EH (cell line): ENCODE measurements at places on chromosomes 7 and 10.

- DNase-seq: no peak
These were observed 82.9 kb upstream of the NAMPT start for GRCh38 chr7:106367664-106368063.

- no peak for DNase-seq
These were observed 33.0 kb downstream of the HK1 start for GRCh38 chr10:69311309-69311708.

DNA sequence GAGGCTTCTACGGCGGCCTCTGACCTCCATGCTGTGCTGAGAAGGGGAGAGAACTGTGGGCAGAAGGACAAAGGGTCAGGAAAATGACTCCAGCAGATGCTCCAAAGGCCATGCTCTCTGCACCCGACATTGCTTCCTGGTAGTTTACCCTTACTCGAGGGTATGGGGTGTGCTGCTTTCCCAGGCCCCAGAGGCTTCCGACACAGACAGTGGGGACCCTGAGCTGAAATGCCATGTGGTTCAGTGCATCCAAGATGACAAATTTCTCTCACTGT, 130.9 kb downstream of the PTPN20 start:
- no peak for DNase-seq

GRCh38 chr7:80107278-80107677, 27.4 kb upstream of the GNAI1 start:
- DNase-seq: no peak

DNA sequence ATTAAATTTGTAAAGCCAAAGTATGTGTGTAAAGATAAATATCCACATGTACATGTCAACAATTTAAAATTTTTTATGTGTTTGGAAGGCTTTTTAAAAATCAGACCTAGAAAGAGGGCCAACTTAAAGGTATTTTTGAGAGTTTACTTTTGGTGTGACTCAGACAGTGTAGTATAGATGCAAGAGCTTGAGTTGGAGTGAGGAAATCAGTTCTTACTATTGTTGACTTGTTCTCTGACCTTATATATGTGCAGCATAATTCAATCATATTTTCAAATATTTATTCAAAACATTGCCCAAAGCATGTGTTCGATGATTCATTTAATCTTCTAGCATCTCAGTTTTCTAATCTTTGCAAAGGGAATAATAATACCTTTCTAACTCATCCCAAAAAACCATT, 243.7 kb upstream of the PRKCQ start:
- no peak for DNase-seq

- peak; percentile 39 for DNase-seq
These were observed 156.3 kb downstream of the CCDC71L start for GRCh38 chr7:106504645-106505044.

DNA sequence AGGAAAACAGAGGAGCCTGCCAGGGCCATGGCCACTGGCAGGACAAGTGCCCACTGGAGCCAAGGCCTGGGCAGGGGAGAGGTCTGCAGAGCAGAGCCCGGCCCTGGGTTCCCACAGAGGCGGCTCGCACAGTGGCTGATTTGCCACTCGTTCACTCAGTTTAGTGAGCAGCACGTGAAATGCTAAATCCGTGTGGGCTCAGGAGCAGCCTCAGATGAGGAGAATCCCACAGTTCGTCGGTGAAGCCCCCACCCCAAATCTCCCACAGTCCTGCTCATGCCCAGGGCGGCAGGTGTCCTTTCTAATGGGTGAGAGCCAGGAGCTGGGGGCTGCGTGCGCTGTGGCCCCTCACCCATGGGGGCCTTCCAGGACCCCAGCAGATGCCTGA, 107.7 kb upstream of the FAM20C start:
- DNase-seq: no peak

GRCh38 chr10:7345717-7346116, 65.1 kb downstream of the SFMBT2 start:
- DNase-seq: no peak

DNA sequence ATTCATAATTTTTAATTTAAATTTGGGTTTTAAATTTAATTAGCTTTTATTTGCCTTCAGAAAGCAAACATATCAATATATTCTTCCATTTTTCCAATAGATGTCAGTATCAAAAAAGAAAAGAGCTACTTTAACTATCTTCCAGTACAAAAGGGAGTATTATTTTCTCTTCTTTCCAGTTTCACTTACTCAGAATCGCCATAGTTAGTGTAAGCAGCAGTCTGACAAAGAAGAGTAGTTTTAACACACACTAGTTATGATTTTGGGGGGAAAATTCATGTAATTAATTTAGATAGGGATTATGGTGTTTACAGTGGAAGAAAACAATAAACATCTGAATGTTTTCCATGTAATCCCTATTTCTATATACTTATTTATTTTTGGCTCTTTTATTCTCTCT, 272.6 kb upstream of the DGKB start:
- no peak for DNase-seq

GRCh38 chr7:20260223-20260622, 43.0 kb upstream of the MACC1 start:
- DNase-seq: no peak

DNA sequence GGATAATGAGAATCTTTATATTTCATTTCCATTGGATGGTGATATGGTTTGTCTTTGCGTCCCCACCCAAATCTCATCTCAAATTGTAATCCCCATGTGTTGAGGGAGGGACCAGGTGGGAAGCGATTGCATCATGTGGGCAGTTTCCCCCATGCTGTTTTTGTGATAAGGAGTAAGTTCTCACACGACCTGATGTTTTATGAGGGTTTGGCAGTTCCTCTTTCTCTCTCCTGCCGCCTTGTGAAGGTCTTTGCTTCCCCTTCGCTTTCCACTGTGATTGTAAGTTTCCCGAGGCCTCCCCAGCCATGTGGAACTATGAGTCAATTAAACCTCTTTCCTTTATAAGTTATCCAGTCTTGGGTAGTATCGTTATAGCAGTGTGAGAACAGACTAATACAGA, 59.4 kb downstream of the MTPN start:
- DNase-seq: no peak

DNA sequence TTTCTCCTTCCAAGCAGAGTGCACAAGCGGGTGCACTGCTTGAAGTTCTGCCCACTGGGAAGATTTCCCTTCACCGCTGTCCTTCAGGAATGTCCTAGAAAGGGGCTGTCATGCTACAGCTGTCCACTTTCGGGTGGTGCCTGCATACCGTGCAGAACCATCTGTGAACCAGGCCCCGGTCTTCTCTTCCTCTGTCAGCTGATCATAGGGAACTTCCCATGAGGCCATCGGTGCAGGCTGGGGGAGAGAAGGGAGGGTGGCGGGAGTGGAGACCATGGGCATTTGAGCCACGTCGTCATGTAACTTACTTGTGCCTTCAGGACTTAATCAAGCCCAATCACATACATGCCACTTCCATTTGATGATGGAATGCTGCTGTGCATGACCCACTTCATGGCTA, 111.6 kb downstream of the NKX6-2 start:
- DNase-seq: no peak

DNA sequence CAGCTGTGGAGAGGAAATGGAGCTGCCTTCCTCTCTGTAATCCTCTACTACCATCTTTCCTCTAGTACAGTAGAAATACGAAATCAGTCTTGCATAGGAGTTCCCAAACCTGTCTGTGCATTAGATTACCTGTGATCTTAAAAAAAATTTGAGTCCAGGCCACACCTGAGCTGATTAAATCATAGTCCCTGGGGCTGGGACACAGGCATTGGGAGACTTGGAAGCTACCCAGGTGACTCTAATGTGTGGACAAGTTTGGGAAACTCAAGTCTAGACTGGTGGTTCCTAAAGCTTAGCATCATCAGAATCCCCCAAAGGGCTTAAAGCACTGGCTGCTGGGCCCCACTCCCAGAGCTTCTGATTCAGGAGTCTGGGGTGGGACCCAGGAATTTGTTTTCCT, 152.7 kb upstream of the GLI3 start:
- no peak for DNase-seq

DNA sequence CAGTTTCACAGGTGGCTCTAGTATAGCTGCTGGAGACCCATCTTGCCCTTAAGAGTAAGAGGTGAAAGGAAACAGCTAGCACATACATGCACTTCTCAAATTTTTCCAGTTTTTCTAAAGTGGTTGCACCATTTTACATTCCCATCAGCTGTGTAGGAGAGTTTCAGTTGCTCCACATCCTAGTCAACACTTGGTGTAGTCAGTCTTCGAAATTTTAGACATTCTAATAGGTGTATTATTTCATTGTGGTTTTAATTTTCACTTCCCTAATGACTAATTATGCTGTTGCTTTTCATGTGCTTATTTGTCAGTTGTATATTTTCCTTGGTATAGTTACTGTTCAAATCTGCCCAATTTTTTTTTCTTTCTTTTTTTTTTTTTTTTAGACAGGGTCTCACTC, 9.5 kb upstream of the HACD1 start:
- DNase-seq: no peak

GRCh38 chr10:60235001-60235400, 154.7 kb downstream of the ANK3 start:
- DNase-seq: peak; percentile 38

GRCh38 chr7:131326576-131326975, 1.1 kb upstream of the MKLN1 start:
- no peak for DNase-seq

DNA sequence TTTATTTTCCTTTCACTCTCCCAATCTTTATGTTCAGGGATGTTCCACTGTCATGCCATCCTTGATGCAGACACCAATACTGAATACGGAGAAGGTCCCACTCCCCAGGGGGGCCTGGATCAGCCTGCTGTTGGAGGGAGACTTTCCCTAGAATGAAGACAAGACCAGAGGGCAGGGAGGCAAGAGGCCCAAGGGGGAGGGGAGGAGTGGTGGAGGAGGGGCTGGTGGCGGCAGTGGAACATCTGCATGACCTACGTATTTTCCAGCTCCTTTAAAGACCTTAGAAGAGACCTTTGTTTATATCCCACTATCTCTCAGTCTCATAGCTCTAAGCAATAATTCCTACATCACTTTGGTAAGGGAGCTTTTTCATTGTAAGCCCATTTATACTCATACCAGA, 183.0 kb downstream of the HECW1 start:
- no peak for DNase-seq

DNA sequence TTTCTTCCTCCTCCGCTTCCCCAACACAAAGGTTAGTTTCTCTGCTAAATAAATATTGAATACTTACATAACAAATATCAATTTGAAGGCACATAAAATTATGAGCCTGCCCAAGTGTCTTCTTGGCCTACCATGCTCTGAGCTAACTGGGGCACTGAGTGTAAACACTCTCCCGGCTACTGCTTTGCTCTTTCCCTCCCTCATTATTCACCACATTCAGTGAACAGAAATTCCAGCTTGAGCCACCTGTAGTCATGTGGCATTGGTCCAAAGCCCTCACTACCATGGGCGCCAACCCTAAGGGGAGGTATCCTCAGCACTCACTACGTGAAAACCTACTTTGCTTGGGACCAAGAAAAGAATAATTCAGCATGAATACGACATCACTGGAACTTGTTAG, 409.0 kb downstream of the KCNMA1 start:
- DNase-seq: no peak

DNA sequence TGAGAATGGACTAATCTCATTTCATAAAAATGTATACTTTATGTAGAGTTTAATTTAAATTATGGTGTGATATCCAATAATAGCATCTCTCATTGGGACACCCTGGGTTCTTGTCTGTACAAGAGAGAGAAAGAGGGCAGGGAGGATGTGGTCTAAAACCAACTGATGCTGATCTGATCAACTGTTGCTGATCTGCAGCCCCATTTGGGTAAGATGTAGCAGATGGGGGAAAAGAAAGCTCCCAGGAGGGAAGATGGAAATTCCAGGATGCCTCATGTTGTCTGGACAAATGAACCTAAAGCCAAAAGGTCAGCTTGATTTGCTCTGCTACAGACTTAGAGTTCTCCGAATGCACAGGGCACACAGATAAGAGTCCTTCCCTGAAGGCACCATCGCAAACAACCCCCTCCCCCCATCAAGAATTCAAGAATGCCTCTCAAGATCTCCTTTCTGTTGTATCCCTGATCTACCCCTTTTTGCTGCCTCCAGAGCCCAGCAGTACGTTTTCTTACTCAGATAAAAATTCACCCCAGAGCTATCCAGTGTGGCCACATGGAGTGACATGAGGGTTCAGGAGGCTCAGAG, 171.4 kb upstream of the INHBA start:
- DNase-seq: peak; percentile 6

- DNase-seq: peak; percentile 97
These were observed 137.3 kb upstream of the ZMIZ1 start for GRCh38 chr10:78931321-78932053.

- no peak for DNase-seq
These were observed 268.7 kb downstream of the CELF2 start for GRCh38 chr10:11286261-11286852.

- peak; percentile 73 for DNase-seq
These were observed 523.9 kb downstream of the SUGCT start for GRCh38 chr7:40658729-40659128.

DNA sequence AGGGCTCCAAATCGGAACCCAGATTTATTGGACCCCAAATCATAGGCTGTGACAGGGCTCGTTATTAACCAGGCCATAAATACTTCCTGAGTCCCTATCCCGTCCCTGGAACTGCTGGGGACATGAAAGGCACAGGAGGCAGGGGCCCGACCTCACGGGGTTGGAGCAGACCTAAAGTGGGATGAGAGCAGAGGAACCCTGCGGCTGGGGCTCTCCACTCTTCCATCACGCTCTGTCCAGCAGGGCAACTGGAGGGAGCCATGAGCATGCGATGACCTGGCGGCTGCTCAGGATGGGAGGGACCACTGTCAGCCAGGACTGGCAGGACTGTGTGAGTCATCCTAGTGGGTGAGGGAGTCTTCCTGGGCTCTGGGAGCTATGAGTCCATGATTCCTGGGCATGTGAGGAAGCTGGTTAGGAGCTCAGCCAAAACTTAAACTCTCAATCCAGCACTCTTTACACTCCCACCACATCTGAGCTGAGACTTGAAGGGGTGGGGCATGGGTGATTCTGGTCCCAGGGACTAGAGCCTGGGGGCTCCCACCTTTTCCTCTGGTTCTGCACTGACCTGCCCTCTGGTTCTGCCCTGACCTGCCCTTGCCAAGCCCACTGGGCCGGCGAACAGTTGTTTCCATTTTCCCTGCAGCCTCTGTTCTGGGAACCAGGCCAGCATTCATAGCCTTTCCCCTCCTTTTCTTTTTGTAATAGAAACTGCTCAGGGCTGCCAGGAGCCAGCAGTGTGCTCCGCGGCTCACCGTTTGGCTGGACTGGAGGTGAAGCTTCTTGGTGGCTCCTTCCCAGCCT, 47.1 kb downstream of the SYPL1 start:
- DNase-seq: peak; percentile 98

DNA sequence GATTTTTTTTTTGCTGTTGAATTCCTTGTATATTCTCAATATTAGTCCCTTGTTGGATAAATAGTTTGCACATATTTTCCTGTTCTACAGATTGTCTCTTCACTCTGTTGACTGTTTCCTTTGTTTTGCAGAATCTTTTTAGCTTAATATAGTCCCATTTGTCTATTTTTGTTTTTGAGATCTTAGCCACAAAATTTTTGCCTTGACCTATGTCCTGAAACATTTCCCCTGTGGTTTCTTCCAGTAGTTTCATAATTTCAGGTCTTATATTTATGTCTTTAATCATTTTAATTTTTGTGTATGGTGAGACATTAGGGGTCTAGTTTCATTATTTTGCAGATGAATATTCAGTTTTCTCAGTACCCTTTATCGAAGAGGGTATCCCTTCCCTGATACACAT, 92.7 kb downstream of the LANCL2 start:
- DNase-seq: peak; percentile 19

- peak; percentile 92 for DNase-seq
These were observed at the start of the genes KLLN and PTEN for GRCh38 chr10:87863053-87863943. Gene KLLN (minus strand): TSS chr10:87863533. CDS start chr10:87862487, 1,046 bp downstream. Gene PTEN (plus strand): TSS chr10:87863625. CDS start chr10:87864470, 845 bp downstream.
